H1 (cell line): ENCODE measurements at places on chromosomes 11 and 22. TPM values are rescaled to one million over a fixed set of nuclear protein-coding genes. Genes with fewer than 3 reads are reported as not detected.

GRCh38 chr11:92035488-92035887 lies 189.1 kb upstream of the FAT3 start:
- no peaks in the 10 kb centered on the region for H3K36me3 ChIP-seq
- DNase-seq = no peak
- H3K4me3 ChIP-seq = no peak overlapping the region

DNA sequence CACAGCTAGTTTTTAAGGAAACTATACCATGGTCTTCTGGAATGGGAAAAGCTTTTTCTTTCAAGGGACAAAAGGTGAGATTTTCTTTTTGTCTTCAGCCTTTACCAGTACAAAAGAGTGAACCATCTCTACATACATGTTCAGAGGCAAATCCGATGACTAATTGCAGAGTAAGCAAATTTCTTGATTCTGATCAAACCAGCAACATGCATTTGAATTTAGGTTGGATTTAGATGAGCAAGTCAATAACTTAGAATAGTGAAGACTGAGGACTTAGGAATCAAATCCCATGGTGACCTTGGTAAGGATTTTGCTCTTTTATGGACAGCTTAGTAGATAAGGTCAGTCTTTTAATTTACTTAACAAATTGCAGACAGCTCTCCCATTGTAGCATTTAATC lies 65.9 kb upstream of the BLID start:
- H3K36me3 ChIP-seq = no peaks in the 10 kb centered on the region
- no peak overlapping the region for H3K27ac ChIP-seq
- H3K4me1 ChIP-seq = no peaks in the 10 kb centered on the region
- no peak for DNase-seq

DNA sequence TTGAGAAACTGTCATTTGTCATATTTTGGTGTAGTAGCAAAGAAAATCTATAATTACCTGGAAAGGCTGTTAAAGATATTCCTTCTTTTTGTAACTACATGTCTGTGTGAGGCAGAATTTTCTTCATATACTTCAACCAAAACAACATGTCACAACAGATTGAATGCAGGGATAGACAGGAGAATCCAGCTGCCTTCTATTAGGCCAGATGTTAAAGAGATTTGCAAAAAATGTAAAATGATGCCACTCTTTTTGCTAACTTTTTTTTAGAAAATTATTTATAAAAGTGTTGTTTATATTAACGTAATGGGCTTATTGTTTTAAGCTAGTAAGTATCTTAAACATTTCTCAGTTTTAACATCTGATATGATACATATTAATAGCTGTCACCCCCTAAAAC lies 12.7 kb downstream of the DGKZ start:
- H3K4me1 ChIP-seq = peaks cover 21% of the 10 kb centered on the region
- no peak overlapping the region for H3K27ac ChIP-seq
- no peak for DNase-seq
- no peaks in the 10 kb centered on the region for H3K27me3 ChIP-seq
- no peak overlapping the region for H3K4me3 ChIP-seq
- no peaks in the 10 kb centered on the region for H3K36me3 ChIP-seq

GRCh38 chr11:29280452-29280851 lies 736.4 kb downstream of the KCNA4 start:
- DNase-seq = no peak
- H3K36me3 ChIP-seq = no peaks in the 10 kb centered on the region
- H3K27me3 ChIP-seq = no peaks in the 10 kb centered on the region

TRIM6 gene
- total RNA-seq = 20.6 and 21.6 TPM in 2 replicates

DNA sequence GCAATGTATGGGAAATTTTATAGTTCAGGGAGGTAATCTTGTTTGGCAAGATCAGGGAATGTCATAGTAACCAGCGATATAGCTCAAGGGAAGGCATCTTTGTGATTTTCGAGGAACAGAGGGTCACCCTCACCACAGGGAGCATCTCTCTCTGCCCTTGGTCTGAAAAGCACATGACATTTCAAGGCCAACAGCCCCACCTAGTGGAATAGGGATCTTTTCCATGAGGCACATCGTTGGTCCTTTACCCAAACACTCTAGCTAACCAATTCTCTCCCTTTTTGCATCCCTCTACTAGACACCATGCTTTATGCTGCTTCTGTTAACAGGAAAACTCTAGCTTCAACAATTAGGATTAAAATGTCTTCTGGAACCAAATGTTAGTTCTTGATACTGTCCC lies 179.0 kb downstream of the GRM5 start:
- H3K27ac ChIP-seq = no peak overlapping the region
- peak; percentile 1 for DNase-seq
- H3K4me3 ChIP-seq = no peak overlapping the region
- H3K36me3 ChIP-seq = no peaks in the 10 kb centered on the region

- H3K27me3 ChIP-seq = no peaks in the 10 kb centered on the region
- H3K36me3 ChIP-seq = no peaks in the 10 kb centered on the region
- H3K4me3 ChIP-seq = no peak overlapping the region
- no peaks in the 10 kb centered on the region for H3K4me1 ChIP-seq
- DNase-seq = no peak
These were observed 134.4 kb downstream of the METTL15 start for GRCh38 chr11:28242596-28242995.

- no peaks in the 10 kb centered on the region for H3K36me3 ChIP-seq
- H3K4me3 ChIP-seq = peak overlapping the region; percentile 50
- H3K4me1 ChIP-seq = peaks cover 12% of the 10 kb centered on the region
- DNase-seq = no peak
- H3K27ac ChIP-seq = no peak overlapping the region
These were observed 272.5 kb downstream of the BUD13 start for GRCh38 chr11:116500026-116500946.
